ENCODE measurements at places on chromosomes 4 and X. TPM values are rescaled to one million over a fixed set of nuclear protein-coding genes. Genes with fewer than 3 reads are reported as not detected.

The GIMD1 gene
- polyA plus RNA-seq: not detected

DNA sequence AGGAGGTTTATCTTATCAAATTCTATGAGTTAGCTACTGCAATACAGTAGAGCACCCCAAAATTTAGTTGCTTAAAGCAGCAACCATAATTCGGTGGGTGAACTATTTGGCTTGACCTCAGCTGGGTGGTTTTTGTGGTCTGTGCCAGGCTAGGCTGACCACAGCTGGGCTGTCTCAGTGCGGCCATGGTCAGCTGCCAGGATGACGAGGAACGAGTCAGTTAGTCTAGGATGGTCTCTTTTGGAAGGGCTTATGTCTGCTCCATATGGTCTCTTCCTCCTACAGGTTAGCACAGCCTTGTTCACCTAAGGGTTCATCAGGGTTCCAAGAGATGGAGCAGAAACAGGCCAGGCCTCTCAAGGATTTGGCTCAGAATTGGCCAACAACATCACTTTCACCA is 210.4 kb downstream of the PALLD start:
- DNase-seq: no peak

DNA sequence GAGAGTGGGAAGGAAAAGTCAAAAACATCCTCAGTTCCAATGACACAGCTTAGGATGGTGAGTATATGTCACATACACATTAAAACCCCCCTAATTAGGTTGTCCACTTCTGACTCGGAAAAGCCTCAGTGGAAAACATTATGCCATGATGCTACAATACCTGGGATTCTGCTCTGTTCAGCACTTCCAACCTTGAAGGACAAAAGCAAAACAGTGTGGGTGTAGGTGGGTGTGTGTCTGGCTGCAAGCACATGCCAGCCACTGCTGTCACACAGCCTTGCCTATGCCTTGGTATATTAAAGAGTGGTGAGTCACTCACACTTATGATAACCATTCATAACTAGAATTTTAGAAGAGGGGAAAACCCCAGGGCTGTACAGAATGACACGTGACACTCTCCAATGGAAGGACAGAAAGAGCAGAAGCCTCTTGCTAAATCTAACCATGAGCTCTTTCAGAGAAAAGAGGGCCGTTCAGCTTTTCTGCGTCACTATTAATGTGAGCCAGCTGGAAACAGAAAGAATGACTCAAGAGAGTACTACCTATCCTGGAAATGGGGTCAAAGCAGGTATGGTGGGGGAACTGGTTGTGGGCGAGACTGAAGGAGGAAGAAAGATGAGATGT is 159.6 kb downstream of the TET2 start:
- DNase-seq: no peak

- no peak for DNase-seq
These were observed 71.0 kb upstream of the BMP2K start for GRCh38 chr4:78704981-78705683.

The STATH gene
- polyA plus RNA-seq: 0.41 TPM

The PPP1R2C gene
- polyA plus RNA-seq: not detected

DNA sequence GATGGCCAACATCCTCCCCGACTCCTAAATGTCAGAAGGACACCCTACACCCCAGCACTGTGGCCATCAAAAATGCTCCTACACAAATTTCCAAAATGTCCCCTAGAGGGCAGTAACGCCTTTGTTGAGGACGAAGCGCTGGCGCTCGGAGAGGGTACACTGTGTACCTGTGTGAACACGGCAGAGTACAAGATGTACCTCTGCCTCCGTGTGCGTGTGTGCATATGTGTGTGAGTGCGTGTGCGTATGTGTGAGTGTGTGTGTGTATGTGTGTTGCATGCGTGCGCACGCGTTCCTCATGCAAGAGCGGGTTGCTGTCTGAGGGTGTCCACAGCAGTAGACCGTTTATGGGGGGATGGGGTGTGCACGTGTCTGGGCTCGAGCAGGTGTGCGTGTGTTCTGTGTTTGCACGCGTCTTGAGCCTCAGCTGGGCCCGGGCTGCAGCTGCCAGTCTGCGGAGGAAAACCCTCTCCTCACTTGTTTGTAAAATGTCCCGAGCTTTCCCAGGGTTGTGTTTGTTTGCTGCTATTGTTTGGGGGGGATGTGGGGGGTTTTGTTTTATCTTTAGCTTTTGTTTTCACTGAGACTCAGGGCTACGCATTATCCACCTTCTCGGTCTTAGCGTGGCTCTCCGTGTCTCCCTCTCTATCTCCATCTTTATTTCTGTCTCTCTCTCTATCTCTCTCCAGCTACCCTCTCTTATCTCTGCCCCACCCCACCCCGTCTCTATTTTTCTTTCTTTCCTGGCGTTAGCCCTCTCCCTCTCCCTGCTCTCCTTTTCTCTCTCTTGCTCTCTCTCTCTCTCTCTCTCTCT is 10.4 kb upstream of the TSPYL2 start:
- peak; percentile 68 for DNase-seq

GRCh38 chrX:116272322-116272721 is 101.8 kb downstream of the AGTR2 start:
- no peak for DNase-seq

- DNase-seq: no peak
These were observed 6.3 kb downstream of the RHOXF1 start for GRCh38 chrX:120109378-120109777.

- DNase-seq: no peak
These were observed 270.3 kb downstream of the ASMT start for GRCh38 chrX:1885116-1885515.

GRCh38 chr4:4362991-4363697 is 23.8 kb upstream of the NSG1 start:
- DNase-seq: no peak

GRCh38 chr4:52311464-52312125 is 260.5 kb downstream of the SPATA18 start:
- DNase-seq: no peak

- DNase-seq: no peak
These were observed 9.2 kb downstream of the PIR start for GRCh38 chrX:15483891-15484290.

GRCh38 chr4:125956276-125956675 is 641.5 kb downstream of the FAT4 start:
- DNase-seq: no peak

The FAM47A gene
- not detected for polyA plus RNA-seq

- no peak for DNase-seq
These were observed 43.3 kb upstream of the PPM1K start for GRCh38 chr4:88327665-88328064.
